ENCODE measurements at places on chromosomes 11 and 22.
A peak's percentile ranks its signal among the peaks of the same experiment; 100 is the strongest.

GRCh38 chr11:15927196-15927863, 429.0 kb downstream of the SOX6 start:
- DNase-seq = peak; percentile 16

- no peak for DNase-seq
These were observed 125.8 kb downstream of the MAML2 start for GRCh38 chr11:96217206-96217605.

GRCh38 chr11:65895482-65895981, 4.7 kb downstream of the FOSL1 start:
- DNase-seq = no peak

GRCh38 chr11:108591893-108592292, 1.7 kb downstream of the EXPH5 start:
- no peak for DNase-seq

- DNase-seq = no peak
These were observed 63.5 kb downstream of the MRTFA start for GRCh38 chr22:40572976-40573375.

- DNase-seq = peak; percentile 96
These were observed 21.7 kb downstream of the SLC43A1 start for GRCh38 chr11:57493507-57494503.

DNA sequence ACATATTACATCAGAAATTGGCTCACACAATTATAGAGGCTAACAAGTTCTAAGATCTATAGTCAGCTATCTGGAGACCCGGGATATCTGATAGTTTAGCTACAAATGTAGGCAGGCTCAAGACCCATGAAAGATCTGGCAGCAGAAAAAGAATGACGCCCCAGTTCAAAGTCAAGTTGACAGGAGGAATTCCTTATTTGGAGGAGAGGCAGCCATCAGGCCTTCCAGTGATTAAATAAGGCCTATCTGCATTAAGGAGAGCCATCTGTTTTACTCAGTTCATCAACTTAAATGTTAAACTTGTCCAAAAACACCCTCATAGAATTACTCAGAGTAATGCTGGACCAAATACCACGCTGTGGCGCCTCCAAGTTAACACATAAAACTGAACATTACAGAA, 1402.6 kb downstream of the FAM181B start:
- no peak for DNase-seq

DNA sequence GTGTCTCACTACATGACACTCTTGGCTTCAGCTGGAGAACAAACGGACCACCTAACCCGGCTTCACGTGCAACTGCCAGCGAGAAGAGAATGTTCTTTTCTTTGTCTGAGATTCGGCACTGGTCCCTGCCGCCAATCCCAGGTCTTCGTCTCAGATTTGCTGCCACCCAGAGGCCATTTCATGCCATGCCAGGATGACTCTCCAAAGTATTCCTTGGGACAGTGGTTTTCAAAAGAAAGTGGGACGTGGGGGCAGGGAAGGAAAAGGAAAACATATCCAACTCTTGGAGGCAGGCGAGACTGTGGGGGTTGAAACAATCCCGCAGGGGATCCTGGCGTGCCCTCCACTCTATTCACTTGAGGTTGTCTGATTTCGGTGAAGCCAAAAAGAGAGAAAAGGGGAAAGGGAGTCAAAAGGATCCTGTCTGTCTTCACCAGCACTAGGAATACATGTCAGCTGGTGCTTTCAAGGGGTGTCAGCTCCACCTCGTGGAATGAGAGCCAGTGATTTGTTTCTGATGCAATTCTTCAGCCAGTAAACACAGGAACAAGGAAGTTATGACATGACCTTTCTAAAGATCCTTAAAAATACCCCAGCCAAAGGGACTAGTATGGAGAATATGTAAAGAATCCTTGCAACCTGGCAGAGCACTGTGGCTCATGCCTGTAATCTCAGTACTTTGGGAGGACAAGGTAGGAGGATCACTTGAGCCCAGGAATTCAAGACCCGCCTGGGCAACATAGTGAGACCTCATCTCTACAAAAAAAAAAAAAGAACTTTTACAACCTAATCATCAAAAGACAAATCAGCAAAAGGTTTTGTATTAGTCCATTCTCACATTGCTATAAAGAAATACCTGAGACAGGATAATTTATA, 41.0 kb upstream of the APLNR start:
- DNase-seq = peak; percentile 92

GRCh38 chr11:79330651-79331050, 110.2 kb downstream of the TENM4 start:
- no peak for DNase-seq

All from islet precursor cell (in vitro differentiated cells).